Stimulated activated CD8-positive, alpha-beta memory T cell treated with anti-CD3 and anti-CD28 coated beads, Interleukin-4, amount 100 ng/mL, for 4 hours (primary cell): ENCODE measurements at places on chromosomes 4 and X.

GRCh38 chr4:41696131-41696530, 52.4 kb downstream of the PHOX2B start:
- DNase-seq, result no peak

- no peak for DNase-seq
Measured at GRCh38 chrX:12013211-12013618, 125.1 kb upstream of the FRMPD4 start.

DNA sequence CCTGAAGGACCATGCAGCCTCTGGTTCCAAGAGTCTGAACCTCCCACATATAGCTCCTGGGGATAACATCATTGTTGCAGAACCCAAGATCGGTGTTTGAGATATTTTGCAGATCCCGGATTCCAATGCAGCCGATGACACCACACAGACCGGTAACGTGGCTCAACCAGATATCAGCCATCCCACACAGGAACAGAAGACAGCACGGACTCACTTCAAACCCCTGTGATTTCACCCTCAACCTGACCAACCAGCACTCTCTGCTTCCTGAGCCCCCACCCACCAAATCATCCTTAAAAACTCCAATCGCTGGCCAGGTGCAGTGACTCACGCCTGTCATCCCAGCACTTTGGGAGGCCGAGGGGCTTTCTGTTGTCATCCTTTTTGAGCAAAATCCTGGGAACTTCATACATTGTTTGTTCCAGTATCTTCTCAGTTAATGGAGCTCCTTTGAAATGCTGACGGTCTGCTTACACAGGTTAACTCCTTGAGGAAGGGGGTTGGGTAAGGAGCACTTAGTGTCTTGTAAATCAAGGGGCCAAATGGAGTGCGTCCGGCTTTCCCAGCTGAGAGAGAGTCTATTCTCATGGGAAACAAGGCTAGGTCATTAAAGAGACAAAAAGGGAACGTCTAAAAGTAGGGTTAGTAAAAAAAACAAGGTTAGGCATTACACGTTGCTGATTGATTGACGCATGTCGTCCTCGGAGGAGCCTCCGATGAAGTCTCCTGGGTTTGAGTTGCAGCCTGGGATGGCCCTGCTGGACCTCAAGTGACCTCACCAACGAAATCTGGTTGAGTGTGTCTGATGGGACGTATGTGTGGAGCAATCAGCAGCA, 230.4 kb downstream of the CRLF2 start:
- no peak for DNase-seq

- DNase-seq, result no peak
Measured at GRCh38 chr4:47312170-47312569, 151.3 kb downstream of the COMMD8 start.

DNA sequence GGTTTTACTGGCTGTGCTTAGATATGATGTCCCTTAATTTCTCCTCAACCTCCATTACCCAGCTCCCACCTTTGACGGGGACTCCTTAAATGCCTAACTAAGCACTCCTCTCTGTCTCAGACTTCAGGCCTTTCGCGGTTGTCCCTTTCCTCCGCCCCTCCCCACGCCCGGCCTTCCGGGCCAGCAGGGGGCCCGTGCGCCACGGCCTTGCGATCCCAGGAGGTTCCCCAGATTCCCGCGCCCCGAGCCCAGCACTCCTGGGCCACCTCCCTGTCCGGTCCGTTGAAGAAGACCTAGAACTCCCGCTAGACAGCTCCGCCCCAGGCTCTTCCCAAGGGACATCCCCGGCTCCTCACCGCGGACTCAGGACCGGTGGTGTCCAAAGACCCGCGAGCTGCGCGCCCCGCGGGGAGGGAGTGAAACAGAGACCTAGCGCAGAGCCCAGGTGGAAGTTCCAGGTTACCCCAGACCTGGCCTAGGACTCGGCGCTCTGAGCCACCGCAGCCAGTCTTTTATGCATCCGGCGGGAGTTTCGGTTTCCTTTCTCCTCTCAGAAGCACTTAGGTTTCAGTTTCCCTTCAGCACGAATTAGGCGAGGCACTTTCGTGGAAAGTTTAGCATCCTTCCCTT, at the start of gene DDX60:
Gene DDX60, minus strand, starts transcription at position 487 of the 630 bp plus-strand sequence. CDS start 7,493 bp downstream, outside the sequence.
- peak; percentile 77 for DNase-seq

DNA sequence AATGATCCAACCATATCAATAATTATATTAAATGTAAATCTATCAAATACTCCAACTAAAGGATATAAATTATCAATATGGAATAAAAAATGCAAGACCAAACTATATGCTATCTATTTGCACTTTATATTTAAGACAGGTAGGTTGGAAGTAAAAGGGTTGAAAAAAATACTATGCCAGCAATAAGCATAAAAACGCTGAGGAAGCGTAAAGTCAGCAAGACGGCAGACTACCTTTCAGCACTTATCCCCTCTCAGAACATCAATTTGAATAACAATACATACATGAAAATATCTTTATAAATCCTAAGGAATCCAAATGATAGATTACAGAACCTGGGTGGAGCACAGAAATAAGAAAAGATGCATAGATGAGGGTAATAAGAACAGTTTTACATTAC, 14.0 kb upstream of the GABRA3 start:
- DNase-seq, result no peak

DNA sequence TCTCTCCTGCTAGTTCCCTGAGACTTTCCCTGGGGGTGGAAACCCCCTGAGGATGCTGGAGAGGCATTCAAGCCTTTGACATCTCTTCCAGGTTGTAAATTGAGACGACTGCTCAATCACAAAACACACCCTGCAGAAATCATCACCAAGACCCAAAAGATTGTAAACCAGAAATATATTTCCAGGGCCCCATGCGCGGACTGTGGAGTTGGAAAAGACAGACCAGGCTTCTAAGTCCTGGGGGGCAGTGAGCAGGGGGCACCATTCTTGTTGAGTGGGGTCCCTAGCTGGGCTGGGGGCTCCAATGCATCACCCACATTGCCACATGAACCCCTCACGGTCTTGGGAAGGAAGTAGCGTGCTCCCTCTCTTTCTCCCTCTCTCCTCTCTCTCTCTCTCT, 87.9 kb upstream of the C4orf50 start:
- DNase-seq, result no peak

GRCh38 chr4:7626531-7626930, 191.8 kb upstream of the PSAPL1 start:
- no peak for DNase-seq

DNA sequence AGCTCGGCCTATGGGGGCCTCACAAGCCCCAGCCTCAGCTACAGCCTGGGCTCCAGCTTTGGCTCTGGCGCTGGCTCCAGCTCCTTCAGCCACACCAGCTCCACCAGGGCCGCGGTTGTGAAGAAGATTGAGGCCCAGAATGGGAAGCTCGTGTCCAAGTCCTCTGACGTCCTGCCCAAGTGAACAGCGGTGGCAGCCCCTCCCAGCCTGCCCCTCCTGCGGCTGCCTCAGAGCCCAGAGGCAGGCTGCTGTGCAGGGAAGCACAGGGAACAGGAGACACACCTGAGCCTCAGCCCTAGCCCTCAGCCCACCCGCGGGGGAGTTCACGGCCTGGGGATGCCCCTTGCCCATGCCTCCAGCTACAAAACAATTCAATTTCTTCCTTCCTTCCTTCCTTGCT, 75.7 kb upstream of the ZXDA start:
- DNase-seq, result no peak

DNA sequence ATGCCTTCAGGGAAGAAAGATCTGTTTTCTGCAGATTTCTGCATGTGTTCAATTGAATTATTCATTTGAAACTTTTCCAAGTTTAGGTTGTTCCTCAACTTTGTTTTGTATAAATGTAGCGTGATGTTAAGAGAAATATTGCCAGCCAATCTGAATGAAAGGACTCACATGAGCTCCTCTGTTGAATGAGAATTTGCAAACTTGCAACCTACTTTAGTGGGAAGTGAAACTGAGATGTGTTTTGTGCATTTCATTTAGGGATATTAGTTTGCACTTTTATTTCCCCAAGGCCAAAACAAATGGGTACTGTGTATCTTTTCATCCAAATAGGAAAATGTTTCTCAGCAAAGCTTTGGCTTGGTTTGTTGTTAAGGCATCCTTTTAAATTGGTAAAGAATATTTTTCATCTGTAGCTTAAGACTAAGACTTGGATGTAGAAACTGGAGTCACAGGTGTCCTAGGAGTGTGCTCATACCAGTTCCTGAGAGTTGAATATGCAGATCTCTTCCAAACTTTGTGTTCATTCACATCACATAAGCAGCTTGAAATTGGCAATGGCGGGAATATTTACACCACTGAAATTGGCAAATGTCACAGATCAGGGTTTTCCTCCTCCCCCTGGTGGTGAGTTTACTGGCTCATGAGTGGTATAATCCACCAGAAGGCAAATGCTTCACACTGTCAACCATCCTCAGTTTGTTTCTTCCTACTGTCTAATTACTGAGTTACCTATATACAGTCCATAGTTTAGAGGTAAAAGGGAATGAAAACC, 193.6 kb upstream of the BANK1 start:
- peak; percentile 10 for DNase-seq

- DNase-seq, result peak; percentile 43
Measured at GRCh38 chr4:38759113-38759789, 23.5 kb downstream of the TLR10 start.

DNA sequence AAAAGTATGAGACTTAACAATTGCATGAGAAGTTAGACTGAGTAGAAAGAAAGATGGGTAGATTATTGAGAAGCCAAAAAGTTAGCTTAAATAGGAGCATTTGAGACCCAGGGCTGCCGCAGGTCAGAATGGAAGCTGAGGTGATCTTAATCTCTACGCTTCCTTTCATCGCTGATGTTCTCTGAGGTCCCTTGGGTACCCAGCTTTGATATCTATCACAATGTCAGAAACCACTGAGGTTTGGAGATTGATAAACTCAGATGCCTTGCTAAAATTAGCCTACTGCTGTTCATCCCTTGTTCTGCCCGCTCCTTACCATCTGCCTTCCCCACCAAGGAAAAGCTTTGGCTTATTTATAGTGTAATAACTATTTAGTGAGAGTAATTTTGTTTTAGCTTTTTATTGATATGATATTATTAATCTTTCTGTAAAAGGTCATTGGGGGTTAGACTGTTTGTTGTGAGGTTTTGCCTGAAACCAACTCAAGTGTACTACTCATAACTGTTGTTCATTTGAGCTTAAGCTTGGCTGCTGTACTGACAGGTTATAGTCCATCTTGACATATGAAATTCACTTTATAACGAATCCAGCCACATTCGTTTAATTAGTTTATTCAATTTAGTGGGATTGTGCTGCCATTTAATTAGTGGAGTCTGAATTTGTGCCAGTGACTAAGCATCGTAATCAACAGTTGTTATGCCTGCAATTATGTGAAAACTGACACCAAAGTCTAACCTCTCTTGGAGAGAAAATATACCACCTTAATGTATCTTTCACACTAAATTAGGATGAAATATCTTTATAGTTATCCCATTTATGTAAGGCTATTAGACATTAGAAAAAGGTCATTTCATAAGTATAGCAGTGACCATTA, 15.1 kb downstream of the MCUB start:
- no peak for DNase-seq

DNA sequence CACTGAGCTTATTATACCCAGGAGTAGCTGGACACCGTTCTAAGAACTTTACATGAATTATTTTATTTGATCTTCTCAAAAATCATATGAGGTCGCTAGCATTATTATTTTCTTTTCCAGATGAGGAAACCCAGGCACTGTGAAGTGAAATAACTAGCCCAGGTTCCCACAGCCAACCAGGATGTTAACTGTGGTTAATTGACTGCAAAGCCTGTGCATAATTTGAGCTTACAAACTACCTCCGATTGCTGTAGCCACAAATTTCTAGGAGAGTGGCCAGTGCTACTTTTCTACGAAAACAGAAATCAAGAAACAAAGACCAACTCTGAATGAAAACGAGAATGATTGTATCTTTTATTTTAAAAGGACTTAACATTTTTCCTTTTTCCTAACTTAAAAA, 27.2 kb downstream of the SPRY1 start:
- no peak for DNase-seq

GRCh38 chr4:52051615-52052474, 741 bp downstream of the SPATA18 start:
- no peak for DNase-seq

DNA sequence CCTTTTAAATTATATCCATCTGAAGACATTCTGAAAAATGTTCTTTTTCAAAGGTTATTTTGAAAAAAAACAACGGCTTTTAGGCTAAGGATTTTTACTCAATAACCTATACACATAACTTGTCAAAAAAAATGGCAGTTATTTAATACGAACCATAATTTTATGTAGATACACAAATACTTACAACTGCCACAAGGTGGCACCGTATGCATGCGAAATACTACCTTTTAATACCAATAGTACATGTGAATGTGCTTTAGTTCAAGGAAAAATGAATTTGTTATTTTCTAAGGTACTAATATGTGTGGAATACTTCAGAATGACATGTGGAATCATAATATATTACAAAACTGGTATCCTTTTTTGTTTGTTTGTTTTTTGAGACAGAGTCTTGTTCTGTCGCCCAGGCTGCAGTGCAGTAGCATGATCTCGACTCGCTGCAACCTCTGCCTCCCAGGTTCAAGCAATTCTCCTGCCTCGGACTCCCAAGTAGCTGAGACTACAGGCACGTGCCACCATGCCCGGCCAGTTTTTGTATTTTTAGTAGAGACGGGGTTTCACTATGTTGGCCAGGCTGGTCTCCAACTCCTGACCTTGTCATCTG, 4.6 kb upstream of the MAD2L1 start:
- DNase-seq, result no peak

GRCh38 chr4:85732124-85732523, 257.2 kb downstream of the ARHGAP24 start:
- DNase-seq, result no peak

- no peak for DNase-seq
Measured at GRCh38 chr4:155759372-155760252, 791 bp downstream of the GUCY1B1 start.

- DNase-seq, result no peak
Measured at GRCh38 chr4:6705646-6706045, 4.0 kb downstream of the MRFAP1L1 start.

GRCh38 chr4:90078440-90078839, 48.8 kb upstream of the CCSER1 start:
- no peak for DNase-seq

- DNase-seq, result no peak
Measured at GRCh38 chrX:119698845-119699244, 5.9 kb upstream of the SEPTIN6 start.

GRCh38 chr4:103802766-103803165, 83.0 kb upstream of the TACR3 start:
- DNase-seq, result no peak

DNA sequence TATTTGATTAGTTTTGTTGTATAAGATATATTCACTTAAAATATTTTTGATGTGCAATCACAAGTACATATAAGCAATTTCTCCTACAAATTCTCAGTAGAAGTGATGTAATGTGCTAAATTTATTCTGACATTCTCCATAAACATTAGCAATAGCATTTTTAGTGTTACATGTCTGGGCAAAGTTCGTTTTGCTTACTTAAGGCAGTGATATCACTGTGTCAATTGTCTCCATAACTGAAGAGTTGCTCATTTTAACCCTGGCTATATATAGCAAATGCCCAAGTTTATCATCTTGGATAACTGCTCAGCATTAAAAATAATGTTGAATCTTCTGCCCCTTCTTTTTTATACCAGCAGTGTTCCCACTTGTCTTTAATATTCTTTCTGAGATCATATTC, 340.0 kb upstream of the NDST4 start:
- no peak for DNase-seq

- DNase-seq, result no peak
Measured at GRCh38 chr4:7813674-7814073, 126.0 kb downstream of the AFAP1 start.
